Stimulated activated CD4-positive, alpha-beta T cell treated with anti-CD3 and anti-CD28 coated beads, TNF-alpha, amount 100 ng/mL, for 1 hour (primary cell): ENCODE measurements at places on chromosomes 4 and X.

- no peak for DNase-seq
Observed at GRCh38 chrX:1485033-1485432, 32.3 kb upstream of the ASMTL start.

DNA sequence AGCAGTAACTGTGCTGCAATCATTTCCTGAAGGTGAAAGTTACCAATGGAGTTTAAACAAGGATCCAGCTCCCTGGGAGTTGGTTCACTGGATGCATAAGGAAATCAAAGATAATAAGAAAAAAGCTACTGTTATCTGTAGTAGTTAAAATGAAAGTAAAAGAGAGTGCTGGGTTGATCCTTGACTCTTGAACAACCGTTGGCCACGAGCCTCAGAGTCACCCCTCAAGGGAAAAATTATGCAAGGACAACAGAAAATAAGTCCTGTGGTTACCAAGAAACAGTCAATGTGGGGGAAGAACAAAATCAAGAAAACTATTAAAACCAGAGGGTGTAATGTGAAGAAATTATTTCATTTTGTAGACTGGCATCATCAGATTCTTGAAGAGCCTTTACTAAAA, 49.7 kb upstream of the DDIT4L start:
- no peak for DNase-seq

DNA sequence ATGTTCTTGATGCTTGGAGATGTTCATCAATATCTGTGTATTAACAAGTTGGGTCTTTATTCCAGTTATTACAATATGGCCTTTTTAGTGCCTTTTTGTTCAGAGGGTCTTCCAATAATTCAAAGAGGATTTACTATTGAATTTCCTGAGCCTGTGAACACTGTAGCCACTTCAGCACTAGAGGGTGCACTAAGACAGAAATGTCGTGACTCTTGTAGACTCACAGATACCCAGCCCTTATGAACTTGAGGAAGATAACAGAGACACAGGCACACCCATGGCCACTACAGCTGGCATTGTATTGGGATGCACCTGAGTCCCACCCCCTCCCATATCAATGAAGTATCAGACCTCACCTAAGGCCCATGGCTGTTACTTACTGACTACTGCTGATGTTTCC, 54.4 kb upstream of the ACTRT1 start:
- no peak for DNase-seq

DNA sequence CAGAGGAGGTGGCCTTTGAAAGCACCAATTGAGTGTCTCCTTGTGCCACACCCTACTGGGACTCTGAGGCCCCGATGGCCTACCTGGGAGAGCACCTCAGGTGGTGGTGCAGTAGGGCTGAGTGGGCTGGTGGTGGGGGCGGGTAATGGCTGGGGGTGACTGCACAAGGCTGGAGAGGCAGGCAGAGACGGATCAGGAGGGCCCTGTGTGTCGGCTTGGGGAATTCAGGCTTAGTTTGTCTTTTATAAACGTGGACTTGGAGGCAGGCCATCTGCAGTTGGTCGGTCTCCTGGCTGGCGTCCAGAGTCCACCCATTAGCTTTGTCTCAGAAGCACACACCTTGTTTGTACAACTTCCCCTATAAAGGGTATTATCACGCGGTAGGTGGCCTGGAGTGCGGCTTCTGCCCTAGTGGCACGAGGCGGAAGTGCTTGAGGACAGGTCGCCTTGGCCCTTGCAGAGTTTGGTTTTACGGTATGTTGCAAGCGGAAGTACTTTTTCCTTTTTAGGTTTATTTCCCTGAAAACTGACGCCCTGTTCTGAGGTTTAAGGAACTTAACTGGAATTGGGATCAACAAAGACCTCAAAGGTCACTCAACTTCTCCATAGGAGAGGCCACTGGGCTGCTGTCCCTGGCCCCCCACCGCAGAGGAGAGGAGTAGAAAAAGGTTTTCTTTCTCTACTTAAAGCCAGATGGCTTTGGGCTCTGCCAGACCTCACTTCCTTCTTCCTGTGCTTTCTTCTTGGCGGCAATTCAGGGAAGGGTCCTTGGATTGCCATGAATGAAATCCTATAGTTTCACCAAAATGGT, 8.0 kb downstream of the TBC1D14 start:
- no peak for DNase-seq

DNA sequence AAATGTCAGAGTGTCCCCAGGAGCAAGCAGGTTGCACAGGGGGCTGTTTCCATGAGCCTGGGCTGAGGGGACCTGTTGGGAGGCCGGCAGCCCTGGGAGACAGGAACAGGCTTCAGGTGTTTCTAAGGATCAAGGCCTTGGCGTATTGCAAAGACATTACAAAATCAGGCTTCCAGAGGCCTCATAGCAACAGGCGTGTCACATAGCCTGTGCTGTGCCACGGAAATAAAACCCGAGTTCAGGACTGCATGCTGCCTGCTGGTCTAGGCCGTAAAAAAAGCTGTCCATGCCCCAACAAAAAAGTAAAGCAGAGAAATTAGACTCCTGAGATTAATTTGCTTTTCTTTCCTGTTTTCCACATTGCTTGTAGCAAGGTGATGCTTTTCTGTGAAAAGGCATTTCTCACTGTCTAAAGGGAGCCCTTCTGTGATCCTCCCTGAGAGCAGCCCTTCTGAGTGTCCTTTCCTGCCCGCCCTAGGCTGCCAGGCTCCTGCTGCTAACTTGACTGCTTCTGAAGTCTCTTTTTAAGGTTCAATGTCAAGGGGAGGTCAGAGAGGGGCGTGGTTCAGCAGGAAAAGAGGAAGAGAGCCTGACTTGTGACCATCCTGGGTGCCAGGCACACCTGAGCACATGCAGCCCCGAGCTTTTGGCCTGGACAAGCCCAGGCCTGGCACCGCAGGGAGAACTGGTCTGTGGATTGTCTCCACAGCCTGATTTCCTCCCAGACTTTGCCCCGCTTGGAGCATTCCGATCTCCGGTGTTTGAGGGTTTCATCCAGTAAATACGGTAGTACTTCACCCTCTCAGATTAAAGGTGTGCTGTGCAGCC, 21.3 kb downstream of the SHROOM2 start:
- DNase-seq = no peak

DNA sequence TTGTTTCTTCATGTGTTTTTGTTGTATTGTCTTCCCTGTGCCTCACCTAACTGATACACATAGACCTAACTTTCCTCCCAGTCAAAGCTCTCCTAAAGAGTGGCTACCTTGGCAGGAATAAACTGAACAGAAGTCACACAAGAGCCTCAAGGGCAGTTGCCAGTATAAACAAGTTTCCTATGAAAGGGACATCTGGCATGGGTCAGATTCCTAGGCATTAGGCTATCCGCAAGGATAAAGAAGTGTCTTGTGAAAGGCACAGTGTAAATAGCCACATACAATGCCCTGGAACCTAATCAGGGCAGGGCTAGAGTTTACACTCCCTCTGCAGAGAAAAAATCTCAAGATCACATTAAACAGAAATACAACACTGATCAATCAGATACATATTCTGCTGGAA, 220.8 kb downstream of the SPANXN3 start:
- DNase-seq = no peak

DNA sequence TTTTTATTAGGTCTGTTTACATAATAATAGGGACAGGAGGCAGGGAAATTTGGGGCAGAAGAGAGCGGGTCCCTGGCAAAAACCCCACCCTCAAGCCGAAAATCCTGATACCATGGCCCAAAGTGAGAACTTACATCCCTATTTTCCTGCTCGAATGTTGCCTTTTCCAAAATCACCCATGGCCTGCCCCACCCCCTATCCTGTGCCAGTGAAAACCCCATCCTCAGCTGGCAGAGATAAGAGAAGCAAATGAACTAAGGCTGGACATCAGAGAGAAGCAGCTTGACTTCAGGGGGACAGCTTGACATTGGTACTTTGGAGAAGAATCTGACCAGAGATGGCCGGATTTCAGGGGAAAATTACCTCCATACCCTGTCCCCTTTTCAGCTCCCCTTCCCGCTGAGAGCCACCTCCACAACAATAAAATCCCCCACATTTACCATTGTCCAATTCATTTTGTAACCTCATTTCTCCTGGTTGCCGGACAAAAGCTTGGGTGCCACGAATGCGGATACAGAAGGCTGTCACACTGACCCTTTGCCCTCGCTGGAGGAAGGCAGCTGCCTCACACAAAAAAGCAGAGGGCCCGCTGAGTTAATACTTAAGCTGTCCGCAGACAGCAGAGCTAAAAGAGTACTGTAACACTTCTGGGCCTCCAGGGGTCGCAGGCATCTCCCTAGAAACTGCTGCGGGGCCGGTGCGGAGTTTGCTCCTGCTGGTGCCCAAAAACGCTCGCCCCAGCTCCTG, 196.2 kb downstream of the SNCA start:
- DNase-seq = no peak

DNA sequence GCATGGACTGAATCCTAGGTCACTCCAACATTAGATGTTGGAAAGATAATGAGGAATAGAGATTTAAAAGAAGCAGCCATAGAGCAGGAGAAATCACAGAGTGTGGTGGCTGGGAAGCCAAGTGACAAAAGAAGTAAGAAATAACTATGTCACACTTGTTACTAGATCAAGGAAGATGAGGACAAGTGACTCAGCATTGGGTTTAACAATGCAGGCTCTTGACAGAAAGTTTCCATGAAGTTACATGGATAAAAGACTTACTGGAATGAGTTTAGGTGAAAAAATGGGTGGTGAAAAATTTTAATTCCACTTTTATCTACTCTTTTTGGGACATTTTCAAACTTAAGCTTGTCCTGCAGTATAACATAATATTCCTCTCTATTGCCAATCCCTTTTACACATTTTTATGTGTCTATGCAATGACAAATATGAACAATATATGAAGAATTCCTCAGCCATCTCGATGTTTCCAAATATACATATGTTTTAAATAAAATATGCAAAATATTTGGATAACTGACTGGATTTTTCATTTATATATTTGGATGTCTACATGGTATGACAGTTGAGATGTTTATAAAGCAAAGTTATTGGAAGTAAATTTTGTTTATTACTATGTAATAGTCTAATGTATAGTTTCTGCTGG, 462.6 kb downstream of the IL15 start:
- DNase-seq = no peak

DNA sequence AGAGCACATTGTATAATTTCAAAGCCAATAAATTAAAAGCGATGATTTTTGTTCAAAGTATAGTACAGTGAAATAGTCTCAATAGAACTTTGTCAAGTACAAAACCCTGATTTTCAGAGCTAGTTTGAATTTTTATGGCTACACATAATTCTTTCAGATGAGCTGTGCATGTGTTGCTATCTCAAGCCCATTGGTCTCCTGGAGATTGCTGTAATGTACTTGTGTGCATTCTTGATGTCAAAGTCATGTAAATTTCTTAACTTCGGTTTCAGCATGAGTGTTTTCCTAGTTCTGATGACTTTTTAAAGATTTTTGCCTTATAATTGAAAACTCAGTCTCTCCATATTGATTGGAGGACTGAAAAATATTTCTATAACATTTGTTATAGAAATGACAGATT, 200.8 kb downstream of the CEP135 start:
- no peak for DNase-seq

GRCh38 chrX:11351375-11352295, 58.4 kb downstream of the AMELX start:
- no peak for DNase-seq

GRCh38 chr4:139018971-139019758, 3.6 kb downstream of the NOCT start:
- DNase-seq = no peak

DNA sequence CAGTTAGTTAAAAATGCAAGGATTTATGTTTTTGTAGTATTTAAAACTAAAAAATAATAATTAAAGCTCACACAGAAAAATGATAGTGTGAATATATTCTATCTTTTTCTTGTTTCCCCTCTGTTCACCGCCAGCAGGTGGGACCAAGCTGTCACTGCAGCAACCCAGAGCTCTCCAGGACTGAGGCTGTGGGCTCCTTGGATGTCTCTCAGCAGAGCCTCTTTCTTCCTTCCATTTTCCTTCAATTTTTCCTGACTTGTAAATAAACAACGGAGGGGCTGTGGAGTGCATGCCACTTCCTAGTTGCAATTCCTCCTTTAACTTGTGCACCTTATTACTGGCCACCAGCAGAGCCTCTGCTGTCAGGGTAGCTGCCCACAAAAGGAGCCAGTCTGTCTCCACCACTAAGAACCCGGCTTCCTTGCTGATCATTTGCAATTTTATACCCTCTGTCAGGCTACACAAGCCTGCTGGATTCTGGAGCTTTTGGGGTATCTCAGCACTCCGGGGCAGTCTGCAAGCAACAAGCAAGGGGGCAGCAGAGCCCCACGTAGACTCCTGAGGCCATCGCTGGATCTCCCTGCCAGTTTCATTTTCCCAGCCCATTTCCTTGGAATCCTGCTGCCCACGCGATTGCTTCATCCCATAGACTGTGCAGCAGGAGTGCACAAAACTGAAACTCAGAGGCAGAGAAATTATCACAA, 1467.4 kb downstream of the C4orf33 start:
- DNase-seq = no peak

DNA sequence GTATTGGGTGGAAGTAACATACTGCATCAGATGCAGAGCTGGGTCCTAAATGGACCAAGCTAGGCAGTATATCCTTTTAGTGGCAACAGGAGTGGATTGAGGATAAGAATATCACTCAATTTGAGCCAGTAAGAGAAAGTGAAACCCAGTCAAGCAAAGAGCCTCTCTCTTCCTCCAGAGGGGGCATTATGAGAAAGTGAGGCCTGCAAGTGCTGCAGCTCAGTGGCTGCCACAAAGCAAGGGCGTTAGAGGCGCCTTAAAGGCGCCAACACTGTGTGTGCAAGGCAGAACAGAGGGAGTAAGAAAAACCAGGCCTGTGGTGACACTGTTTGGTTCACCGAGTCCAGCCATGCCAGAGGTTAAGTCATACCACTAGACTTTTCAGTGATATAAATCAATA, 17.5 kb downstream of the STX18 start:
- DNase-seq = no peak

- no peak for DNase-seq
Observed at GRCh38 chr4:3009422-3009821, 46.1 kb downstream of the GRK4 start.

DNA sequence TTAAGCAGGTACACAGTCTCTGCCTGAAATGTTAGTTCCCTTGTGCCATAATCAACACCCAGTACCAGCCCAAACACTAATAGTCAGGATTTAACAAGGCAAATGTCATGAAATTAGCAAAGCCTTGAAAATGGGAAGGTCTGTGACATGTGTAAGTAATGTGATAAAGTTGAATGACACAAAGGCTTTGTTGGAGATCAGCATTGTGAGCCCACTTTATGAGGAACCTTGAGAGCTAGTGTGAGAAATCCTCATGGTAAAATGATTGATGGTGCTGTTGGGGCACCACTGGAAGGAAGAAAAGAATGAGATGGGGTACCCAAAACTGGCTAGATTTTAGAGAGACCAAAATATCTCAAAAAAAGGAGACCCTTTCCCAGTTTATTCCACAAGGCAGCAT, 3.3 kb upstream of the LIN54 start:
- DNase-seq = no peak

- no peak for DNase-seq
Observed at GRCh38 chrX:17024886-17025285, 78.4 kb downstream of the REPS2 start.

GRCh38 chrX:140504371-140505324, at the start of gene SOX3:
Gene SOX3, minus strand, starts transcription at chrX:140505069. Its CDS starts 9 bp downstream, at chrX:140505060.
- no peak for DNase-seq

- no peak for DNase-seq
Observed at GRCh38 chr4:41758884-41759283, 10.4 kb upstream of the PHOX2B start.

- DNase-seq = no peak
Observed at GRCh38 chrX:131216828-131217227, 72.3 kb downstream of the IGSF1 start.

- no peak for DNase-seq
Observed at GRCh38 chr4:147425019-147425418, 55.9 kb upstream of the EDNRA start.
